Activated naive CD4-positive, alpha-beta T cell (primary cell): ENCODE measurements at places on chromosomes 5 and 9.

DNA sequence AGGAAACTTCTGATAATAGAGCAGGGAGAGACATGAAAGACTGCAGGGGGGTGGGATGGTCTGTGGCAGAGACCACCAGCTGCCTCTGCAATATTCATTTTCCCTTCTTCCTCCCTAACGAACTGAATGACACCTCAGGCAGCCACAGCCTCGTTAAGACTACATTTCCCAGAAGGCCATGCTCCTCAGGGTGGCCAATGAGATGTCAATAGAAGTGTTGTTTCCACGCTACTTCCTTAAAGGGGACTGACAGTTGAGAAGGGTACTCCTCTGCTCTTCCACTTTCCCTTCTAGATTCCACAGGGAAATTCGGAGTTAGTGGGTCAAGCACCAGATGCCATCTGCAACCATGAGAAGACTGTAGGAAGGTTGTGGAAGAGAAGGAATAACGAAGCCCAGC is 52.0 kb upstream of the DAPK1 start:
- no peak for DNase-seq

- DNase-seq = no peak
Observed at GRCh38 chr9:89488936-89489335, 9.0 kb downstream of the SEMA4D start.

DNA sequence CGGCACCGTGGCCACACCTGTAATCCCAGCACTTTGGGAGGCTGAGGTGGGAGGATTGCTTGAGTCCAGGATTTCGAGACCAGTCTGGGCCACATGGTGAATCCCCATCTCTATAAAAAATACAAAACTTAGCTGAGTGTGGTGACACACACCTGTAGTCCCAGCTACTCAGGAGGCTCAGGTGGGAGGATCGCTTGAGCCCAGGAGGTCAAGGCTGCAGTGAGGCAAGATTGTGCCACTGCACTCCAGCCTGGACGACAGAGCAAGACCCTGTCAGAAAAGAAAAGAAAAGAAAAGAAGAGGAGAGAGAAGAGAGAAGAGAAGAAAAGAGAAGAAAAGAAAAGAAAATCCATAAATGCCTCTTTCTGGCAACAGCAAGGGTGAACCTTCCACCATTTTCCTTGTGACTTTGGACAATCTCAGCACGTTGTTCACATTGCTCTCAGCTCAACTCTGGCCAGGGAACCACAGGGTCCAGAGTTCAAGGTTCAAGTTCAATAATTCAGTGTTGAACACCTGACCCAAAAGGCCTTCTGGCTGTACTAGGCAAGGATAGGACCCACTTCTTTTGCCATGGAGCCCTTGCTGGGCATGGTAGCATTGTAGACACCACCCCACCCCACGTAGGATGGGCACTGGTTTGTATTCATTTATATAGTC is 14.6 kb upstream of the DUSP1 start:
- DNase-seq = no peak

GRCh38 chr5:133524666-133525065 is 87.7 kb downstream of the FSTL4 start:
- DNase-seq = no peak

GRCh38 chr5:175001311-175001710 is 276.9 kb downstream of the MSX2 start:
- DNase-seq = no peak

GRCh38 chr5:98454904-98455303 is 318.6 kb upstream of the RGMB start:
- DNase-seq = no peak

GRCh38 chr5:92588876-92589275 is 992.1 kb downstream of the NR2F1-AS1 start:
- no peak for DNase-seq

DNA sequence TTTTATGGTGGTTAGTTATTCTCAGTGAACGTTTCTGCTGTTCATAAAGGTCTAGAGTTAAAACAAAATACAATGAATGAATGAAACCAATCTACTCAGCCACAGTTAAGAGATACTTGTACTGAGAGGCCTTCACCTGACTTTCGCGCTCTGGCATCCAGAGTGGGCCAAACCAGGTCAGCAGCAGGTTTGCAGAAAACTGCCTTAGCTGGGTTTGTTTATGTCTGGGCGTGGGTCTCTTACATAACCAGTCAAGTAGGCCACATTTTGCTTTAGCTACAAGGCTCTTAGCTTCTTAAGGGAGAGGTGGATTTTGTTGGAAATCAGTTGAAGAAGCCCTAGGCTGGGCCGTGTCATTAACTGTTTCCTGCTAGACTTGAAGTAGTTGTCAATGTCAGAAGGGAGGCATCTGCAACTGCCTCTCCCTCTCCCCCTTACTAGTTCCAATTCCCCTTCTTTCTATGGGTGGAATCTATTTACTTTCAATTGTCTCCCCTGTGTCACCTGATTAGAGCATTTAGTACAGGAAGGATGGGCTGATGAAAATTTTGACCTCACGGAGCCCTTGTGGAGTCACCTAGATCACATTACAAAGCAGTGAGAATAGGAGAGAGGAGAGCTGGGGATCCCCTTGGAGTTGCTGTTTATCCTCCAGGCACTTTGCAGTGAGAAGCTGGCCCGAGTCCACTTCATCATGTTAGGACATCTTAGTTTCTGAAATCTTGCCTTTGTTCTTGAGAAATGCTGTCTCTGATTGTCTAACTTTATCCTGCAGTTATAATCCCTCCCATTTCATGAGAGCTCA is 200.5 kb downstream of the ARHGEF28 start:
- no peak for DNase-seq

DNA sequence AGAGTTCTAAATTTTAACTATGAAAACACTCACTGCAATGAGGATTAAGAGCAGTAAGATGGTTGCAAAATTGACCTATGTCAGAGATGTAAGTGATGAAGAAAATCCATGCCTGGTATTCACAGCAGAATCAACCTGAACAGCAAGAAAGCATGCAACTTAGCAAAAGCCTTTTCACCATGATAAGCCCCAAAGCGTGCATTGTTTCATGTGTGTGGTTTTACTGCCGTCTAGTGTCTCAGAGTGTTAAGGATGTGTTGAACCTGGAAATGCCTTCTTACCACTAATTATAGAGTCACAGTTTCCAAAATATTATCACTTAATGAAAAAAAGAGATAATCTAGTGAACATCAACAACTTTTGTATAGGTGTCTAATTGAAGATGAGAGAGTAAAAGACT is 415.2 kb upstream of the TRPC7 start:
- no peak for DNase-seq

- DNase-seq = no peak
Observed at GRCh38 chr5:52661903-52662595, 125.7 kb upstream of the ITGA1 start.

DNA sequence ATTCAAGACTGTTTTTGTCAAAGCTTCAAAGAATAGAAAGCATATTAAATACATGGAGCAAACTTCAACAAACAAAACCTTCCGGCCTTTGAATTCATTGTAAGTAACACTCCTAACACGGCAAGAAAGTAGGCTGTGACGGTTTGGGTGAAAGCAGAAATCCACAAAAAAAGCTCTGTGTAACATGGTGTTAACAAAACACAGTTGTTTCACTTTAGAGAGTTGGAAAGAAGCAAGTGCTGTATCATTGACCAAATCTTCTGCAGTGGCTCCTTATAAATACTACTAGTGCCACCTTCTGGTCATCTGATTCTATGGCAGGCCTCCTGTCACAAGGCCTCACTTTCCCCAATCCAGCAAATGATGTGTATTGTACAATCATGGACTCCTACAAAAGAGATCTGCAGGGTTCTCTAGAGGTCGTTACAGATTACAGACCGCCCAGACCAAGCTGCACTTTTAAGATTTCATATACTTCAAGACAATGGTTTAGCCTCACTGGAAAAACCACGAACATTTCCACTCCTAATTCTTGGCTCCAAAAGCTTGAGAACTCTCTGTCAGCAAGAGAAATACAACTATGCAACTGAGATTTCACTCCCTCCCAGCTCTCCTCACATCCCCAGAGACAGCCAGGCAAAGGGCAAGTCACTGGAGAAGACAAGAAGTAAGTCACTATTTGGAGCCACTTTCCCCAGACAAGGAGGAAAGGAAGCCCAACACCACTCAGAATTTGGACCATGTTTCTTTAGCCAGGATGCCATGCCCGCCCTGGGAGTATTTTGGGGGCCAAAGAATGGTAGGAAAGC is 196.2 kb downstream of the DTWD2 start:
- DNase-seq = no peak

DNA sequence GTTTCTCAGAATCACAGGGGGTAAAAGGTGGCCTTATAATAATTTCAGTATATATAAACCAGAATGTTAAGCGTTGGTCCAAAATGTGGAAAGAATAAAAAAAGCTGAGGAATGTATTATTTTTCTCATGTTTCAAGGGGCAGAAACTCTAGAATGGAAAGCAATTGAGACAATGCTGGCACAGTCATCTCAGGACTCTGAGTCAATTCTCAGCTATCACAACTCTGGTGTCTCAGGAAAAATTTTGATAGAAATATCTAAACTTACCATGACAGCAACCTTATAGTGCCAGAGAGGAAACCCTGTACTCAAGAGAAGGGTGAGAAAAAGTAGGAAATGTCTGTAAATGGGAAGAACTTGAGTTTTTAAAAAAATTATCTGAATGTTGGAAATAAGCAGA is 1189.4 kb upstream of the NUDT12 start:
- DNase-seq = no peak

DNA sequence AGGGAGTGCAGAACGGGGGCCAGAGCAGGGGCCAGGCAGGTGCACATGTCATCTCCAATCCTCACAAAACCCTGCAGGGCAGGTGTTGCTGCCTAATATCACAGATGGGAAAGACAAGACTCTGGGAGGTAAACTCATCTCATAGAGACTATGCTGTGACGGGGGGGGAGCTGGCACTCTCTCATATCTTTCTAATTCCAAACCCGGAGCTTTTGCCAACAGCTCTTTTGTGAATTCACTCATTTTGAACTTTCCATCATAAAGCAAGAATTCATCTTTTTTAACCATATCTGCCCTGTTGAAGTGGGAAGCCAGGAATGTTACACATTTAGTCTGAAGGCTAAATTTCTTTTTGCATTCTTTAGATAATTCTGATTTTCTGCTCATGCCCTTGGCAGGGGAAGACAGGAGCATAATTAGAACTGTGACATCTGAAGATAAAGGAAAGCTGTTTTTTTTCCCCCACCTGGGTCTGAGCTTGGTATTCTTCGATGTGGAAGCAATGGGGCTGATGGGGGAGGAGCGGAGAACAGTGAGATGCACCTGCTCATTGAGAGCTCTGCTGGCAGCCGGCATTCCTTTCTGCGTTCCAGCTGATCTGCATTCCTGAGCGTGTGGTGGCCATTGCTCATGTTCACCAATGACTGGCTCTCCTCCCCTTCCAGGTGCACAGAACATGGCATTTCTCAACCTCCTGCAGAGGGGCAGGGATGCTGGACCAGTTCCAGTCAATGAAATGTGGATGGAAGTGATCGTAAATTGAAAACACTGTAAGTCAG is 159.2 kb downstream of the NSG2 start:
- DNase-seq = no peak

- DNase-seq = no peak
Observed at GRCh38 chr5:80864706-80865435, 95.3 kb upstream of the RASGRF2 start.

- no peak for DNase-seq
Observed at GRCh38 chr9:121169094-121169601, 32.5 kb downstream of the RAB14 start.

GRCh38 chr5:180179442-180180420 is 29.3 kb downstream of the RASGEF1C start:
- DNase-seq = no peak

- DNase-seq = no peak
Observed at GRCh38 chr9:121071370-121071755, 3.4 kb upstream of the CNTRL start.

GRCh38 chr5:99099691-99100090 is 170.9 kb upstream of the CHD1 start:
- DNase-seq = no peak
